ENCODE measurements at places on chromosomes 1 and 21.

GRCh38 chr1:3890389-3891328 is 9.4 kb downstream of the C1orf174 start:
- no peak for DNase-seq

DNA sequence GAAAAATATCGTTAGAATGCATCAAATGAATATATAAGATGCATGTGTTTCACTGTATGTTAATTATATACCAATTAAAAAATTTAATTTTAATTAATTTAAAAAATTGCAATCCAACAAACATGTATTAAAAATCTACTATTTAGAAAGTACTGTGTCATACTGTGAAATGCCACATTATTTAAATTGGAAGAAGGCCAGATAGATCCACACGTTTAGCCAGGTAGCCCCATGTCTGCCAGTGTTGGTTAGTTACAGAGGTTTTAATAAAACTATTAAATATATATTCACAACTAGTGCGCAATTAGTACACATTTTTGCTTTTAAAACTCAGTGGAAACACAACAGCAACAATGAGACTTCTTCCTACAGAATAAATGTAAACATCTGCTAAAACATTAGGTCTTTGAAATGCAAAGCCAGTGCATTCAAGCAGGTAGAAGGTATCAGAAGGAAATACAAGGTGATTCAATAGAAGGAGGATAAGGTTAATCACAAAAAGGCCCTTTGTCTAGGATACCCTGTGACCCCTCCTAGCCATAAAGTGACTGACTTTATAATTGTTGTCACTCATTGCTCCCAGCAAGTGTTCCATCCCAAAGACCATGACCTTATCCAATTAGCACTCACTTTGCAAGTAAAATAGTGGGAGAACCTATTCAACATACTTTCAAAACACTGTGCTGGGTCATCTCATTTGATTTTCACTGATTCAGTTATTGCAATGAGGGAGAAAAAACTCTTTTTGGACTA is 211.5 kb downstream of the TTLL7 start:
- DNase-seq, result no peak

- no peak for DNase-seq
These were observed 4.1 kb upstream of the TMEM52 start for GRCh38 chr1:1922956-1923833.

DNA sequence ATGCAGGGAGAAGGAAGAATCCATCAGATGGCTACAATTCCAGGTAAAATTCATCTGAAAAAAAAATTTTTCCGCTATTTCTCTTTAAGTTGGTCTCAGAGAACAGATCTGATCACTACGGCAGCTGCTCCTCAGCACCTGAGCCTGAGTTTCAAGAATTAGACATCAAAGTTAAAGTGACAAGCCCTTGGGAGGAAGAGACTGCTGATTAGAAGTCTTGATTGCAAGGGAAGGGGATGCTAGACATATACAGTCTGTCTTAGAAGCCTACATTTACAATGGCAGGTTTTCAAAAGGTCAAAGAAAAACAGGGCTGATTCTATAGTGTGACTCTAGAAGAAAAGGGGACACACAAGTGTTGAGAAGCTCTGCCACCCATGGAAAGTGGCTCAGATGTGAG is 48.3 kb downstream of the SUSD4 start:
- DNase-seq, result no peak

DNA sequence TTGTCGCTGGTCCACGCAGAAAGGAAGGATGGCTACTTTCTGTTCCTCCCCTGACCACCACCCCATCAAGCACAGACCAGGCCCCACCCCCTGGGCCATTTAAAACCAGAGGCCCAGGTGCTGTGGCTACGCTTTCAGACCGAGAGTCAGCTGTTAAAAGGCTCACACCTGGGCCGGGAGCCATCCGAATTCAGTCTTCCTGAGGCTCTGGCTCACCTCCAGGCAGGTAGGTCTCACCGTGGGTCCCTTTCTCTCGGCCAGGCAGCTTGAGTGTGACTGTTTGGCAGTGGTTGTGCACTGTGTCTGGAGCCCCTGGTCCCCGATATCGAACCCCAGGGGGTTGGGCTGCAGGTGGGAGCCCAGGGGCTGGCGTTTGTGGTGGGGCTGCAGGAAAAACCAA is 7.2 kb downstream of the ACTL8 start:
- DNase-seq, result no peak

DNA sequence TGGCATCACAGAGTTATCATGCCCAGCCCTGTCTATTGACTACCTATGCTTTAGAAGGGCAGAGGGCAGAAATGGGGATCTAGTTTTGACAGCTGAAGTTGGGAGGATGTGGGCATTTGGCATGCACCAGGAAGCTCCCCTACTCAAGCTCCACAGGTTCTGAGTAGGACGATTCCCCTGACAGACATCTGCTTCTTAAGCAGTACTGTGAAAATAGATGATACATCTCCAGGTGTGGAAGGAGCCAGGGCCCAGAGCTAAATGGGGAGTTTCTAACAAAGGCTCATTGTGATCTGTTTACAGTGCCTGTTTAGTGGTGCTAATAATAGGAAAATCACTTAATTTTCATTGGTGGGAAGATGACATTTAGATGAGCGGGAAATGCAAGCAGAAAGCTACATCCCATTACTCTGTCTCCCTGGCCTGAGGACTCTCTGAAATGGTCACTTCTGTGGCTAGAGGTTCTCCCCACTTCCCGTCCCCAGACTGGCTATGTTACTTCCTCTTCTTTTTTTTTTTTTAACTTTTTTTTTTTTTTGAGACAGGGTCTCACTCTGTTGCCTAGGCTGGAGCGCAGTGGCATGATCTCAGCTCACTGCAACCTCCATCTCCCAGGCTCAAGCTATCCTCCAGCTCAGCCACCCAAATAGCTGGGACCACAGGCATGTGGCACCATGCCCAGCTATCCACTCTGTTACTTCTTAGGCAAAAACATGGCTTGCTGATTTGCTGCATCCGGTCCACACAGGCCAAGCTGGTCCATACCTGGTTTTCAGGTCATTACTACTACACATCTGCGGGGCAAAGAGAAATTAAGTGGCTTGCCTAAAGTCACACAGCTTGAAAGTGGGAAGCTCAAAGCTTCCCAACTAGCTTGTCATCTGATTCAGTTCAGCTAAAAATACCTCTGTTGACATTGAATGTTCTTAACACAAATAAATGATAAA is 23.2 kb upstream of the CNIH3 start:
- DNase-seq, result no peak

GRCh38 chr1:55197099-55197498 is 18.1 kb downstream of the USP24 start:
- DNase-seq, result no peak

GRCh38 chr1:234932511-234933430 is 195.9 kb downstream of the TOMM20 start:
- no peak for DNase-seq

GRCh38 chr1:214579183-214579582 is 23.8 kb upstream of the CENPF start:
- DNase-seq, result no peak

DNA sequence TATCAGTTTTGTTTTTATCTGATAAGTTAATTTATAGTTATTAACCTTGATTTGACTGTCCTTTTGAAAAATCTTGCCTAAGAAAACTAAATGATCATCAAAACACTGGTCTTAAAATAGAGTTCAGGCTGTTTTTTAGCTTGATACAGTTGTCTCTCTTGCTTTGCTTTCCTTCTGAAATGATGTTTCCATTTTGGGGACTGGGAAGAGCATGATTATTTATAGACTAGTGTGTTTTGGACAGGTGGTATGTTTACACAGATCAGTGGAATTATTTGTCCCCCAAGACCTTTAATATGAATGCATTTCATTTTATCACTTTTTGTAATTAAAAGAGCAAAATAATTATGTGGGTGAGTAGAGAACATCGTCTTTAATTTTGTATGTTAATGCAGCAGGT is 90.8 kb downstream of the XPR1 start:
- DNase-seq, result no peak

DNA sequence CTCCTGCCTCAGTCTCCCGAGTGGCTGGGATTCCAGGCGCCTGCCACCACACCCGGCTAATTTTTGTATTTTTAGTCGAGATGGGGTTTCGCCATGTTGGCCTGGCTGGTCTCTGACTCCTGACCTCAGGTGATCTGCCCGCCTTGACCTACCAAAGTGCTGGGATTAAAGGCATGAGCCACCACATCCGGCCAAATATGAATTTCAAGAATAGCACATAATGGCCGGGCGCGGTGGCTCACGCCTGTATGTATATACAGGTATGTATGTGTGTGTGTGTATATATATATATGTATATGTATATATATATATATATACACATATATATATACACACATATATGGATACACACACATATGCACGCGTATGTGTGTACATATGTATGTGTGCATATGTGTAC is 95.2 kb downstream of the ZP4 start:
- no peak for DNase-seq

- DNase-seq, result no peak
These were observed 1.5 kb upstream of the MAGI3 start for GRCh38 chr1:113388621-113389358.

GRCh38 chr21:43284700-43285099 is 115.9 kb downstream of the CRYAA start:
- no peak for DNase-seq

GRCh38 chr1:233394860-233395717 is 67.6 kb downstream of the MAP3K21 start:
- no peak for DNase-seq

DNA sequence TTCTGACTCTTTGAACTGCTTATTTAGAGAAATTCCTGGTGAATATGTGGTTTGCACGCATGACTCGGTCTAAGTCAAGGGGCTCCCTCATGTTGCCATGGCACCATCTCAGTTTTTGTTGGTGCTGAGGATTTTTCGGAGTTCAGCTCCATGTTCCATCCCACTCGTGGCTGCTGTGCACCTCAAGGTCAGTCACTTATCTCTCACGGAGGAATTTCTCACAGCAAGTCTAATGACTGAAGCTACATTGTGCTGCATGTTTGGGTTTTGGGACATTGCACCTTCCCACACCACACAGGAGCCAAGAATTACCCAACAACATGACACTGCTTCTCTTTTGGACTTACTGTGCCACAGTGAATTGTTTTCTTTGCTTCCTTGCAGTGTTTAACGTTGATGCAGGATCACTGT is 269.9 kb downstream of the NCAM2 start:
- DNase-seq, result no peak

DNA sequence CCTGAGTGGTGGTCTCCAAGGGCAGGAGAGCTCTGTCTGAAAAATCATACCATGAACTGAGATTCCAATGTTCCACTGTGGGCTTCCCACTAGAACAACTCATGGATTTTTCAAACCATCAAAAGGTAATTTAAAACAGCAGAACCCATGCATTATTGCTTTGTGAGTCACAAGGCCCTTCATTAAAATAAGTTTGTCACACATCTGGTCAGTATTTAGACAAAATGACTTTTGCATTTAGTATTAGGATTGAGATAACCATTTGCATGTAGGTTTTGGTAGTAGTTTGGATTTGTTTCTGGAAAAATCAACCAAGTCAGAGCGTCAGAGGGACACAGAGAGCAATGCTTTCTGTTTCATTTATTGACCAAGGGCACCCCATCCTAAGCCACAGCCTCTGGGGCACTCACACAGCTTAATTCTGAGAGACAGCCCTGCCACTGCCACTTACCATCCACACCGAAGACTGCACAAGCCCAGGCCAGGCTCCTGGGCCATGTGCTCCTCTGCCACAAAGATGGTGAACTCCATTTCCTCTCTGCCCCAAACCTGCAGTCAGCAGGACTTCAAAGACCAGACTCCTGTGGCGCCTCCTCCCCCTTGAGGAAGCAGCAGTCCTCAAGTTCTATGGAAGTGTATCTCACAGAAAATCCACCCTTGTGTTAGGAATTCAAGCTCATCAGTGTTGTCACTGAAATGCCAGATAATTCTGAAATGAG is 132.6 kb upstream of the DUSP10 start:
- no peak for DNase-seq

GRCh38 chr1:204503122-204503912 is 8.7 kb upstream of the PIK3C2B start:
- no peak for DNase-seq

DNA sequence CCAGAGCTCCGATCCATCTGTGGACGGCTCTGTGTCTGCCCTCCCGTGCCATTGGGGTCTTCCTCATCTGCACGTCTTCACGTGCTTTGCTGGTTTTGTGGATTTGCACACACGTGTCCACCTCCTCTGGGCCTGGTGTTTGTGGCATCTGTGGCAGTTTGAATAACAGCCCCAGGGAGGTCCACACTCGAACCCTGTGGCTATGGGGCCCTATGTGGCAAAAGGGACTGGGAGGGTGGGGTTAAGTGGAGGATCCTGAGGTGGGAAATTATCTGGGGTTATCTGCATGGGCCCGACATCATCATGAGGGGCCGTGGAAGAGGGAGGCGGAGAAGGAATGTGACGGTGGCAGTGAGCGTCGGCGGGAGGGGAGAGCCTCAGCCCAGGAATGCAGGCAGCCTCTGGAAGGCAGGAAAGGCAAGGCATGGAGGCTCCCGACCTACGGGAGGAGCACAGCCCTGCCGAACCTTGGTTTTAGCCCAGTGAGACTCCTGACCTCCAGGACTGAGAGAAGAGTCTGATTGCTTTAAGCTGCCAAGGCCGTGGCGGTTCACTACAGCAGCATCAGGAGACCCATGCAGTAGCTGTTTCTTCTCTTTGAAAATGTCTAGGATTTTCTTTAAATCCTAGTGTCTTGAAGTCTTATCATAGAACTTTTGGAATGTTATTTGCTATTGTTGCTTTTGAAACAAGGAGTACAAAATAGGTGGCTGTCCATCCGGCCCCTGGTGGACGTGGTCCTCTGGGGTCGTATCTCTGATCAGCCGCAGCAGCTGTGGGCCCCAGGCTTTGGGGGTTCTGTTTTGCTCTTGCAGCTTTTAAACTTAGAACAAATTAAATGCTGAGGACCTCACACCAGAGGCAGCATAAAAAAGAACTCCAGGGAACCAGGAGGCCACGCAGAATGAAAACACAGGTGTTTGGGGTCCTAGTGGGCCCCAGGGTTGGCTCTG is 40.0 kb upstream of the LRRC3 start:
- DNase-seq, result no peak

GRCh38 chr1:186429017-186429416 is 31.9 kb downstream of the PDC start:
- no peak for DNase-seq

- no peak for DNase-seq
These were observed 5.9 kb upstream of the DHX9 start for GRCh38 chr1:182833271-182833670.

GRCh38 chr1:161994175-161994668 is 29.4 kb downstream of the OLFML2B start:
- DNase-seq, result no peak

GRCh38 chr1:1120866-1121591 is 5.1 kb upstream of the C1orf159 start:
- DNase-seq, result no peak

DNA sequence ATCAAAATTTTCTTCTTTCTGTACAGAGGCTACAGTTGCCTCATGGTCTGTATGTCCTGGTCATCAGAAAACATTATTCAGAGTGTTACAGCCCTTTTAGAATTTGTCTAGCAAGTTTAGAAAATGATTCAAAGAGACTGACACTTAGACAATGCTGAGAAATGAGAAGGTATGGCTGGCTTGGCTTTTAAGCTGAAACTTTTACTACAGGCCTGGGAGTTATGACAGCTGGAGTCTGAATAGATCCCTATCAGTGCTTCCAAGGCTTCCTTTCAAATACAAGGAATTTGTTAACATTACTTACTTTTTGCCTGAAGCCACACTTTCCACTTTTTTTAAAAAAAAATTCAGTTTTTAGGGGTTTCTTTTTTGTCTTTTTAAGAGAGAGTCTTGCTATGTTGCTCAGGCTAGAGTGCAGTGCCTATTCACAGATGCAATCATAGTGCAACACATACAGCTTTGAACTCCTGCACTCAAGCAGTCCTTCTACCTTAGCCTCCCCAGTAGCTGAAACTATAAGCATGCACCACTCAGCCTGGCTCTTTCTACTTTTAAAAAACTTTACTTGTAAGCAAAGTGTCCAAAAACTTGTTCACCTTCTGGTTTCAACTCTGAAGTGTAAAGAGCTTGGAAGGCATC is 10.5 kb upstream of the COP1 start:
- DNase-seq, result no peak
